Mesothelial cell of epicardium (in vitro differentiated cells): ENCODE measurements at places on chromosomes 5 and 9.

GRCh38 chr5:1656271-1656975, 132.7 kb upstream of the LPCAT1 start:
- H3K27ac ChIP-seq, result no peak overlapping the region
- H3K27me3 ChIP-seq, result peaks cover 83% of the 10 kb centered on the region
- no peak overlapping the region for H3K4me3 ChIP-seq
- DNase-seq, result no peak

- no peaks in the 10 kb centered on the region for H3K36me3 ChIP-seq
- peaks cover 50% of the 10 kb centered on the region for H3K4me1 ChIP-seq
- no peak overlapping the region for H3K27ac ChIP-seq
- H3K27me3 ChIP-seq, result peaks cover 48% of the 10 kb centered on the region
Measured at GRCh38 chr9:126702151-126703001, 88.6 kb downstream of the LMX1B start.

DNA sequence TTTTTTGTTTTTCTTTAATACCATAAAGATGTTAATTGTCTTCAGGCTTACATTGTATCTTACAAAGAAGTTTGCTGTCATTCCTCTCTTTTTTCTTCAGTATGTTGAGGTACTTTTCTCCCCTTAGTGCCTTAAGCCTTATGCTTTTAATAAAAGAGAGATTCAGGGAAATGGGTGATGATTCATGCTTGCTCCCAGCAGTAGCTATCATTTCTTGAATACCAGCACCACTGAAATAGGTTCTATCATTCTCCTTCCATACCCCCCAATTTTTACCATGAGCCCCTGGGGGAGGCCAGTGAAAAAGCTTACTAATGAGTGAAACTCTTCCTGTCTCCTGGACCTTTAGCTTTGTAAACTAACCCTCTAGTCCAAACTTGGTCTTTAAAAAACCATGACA, 165.0 kb downstream of the FBXL7 start:
- no peak overlapping the region for H3K27ac ChIP-seq
- peaks cover 10% of the 10 kb centered on the region for H3K4me1 ChIP-seq

- peaks cover 1% of the 10 kb centered on the region for H3K27me3 ChIP-seq
- H3K27ac ChIP-seq, result peak overlapping the region; percentile 99
- H3K4me1 ChIP-seq, result peaks cover 34% of the 10 kb centered on the region
- peak; percentile 37 for DNase-seq
- H3K36me3 ChIP-seq, result no peaks in the 10 kb centered on the region
- peak overlapping the region; percentile 92 for H3K4me3 ChIP-seq
Measured at GRCh38 chr9:2015581-2016407, 647 bp downstream of the SMARCA2 start.

GRCh38 chr5:32753765-32754164, 42.6 kb downstream of the NPR3 start:
- H3K36me3 ChIP-seq, result peaks cover 2% of the 10 kb centered on the region
- H3K27me3 ChIP-seq, result peaks cover 39% of the 10 kb centered on the region
- H3K4me3 ChIP-seq, result no peak overlapping the region
- H3K27ac ChIP-seq, result no peak overlapping the region
- DNase-seq, result no peak
- no peaks in the 10 kb centered on the region for H3K4me1 ChIP-seq

- no peaks in the 10 kb centered on the region for H3K27me3 ChIP-seq
- no peak for DNase-seq
- no peaks in the 10 kb centered on the region for H3K4me1 ChIP-seq
- no peak overlapping the region for H3K4me3 ChIP-seq
- no peak overlapping the region for H3K27ac ChIP-seq
Measured at GRCh38 chr5:134489227-134489944, 36.1 kb upstream of the JADE2 start.

- H3K36me3 ChIP-seq, result no peaks in the 10 kb centered on the region
- H3K27me3 ChIP-seq, result no peaks in the 10 kb centered on the region
- H3K4me3 ChIP-seq, result peak overlapping the region; percentile 85
- H3K4me1 ChIP-seq, result peaks cover 37% of the 10 kb centered on the region
Measured at GRCh38 chr5:134003817-134004625, 754 bp downstream of the VDAC1 start.

DNA sequence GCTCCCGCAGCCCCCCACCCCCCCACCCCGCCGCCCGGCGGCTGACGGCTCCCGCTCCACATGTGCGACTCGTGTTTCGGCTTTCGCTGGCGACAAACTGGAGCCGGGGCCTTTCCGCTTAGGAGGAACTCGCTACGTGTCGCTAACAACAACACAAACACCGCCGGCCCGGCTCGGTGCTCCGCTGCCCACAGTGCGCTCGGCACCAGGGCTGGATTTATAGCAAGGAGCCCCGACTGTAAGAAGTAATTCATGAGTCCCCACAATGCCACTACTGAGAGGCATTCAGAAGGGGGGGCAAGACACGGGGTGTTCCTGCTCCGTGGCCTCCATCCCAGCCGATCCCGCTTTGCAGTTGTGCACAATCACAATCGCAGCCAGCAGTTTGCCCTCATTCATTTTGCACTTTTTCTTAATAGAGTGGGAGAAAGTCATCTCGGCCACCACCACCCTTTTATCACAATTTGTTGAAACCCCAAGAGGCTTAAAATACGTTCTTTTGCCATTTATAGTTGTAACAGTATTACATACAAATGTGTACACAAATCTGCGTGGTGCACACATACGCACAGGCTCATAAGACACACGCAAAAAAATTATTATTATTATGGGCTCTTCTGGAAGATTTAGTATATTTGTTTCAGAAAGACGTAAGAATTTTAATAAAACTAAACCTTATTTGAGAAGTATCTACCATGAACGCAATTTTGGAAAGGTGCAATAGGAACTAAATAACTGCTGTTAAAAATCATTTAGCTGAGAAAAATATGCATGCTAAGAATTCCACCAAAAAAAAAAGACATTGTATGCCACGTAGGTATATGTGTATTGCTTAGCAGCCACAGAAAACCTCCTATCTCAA, 48.1 kb downstream of the EBF1 start:
- no peak overlapping the region for H3K27ac ChIP-seq

DNA sequence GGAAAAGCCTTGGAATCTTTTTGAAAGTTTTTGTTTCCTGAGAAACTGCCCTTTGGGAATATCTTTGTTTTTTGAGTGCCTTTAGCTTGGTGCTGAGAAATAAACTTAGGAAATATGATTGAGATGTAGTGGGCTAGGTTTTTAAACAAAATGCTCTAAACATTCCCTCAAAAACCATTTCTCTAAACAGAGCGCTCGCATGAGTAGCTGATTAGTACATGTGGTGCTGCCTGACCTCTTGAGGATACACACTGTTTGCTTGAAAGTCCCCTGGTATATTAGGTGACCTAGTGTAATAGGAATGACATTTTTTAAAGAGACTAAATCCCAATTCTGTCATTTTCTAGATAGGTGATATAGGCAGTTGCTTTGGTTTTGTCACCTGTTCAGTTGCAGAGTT, 132.3 kb downstream of the ADAMTSL1 start:
- no peaks in the 10 kb centered on the region for H3K36me3 ChIP-seq
- peaks cover 1% of the 10 kb centered on the region for H3K27me3 ChIP-seq
- H3K4me1 ChIP-seq, result peaks cover 14% of the 10 kb centered on the region
- H3K27ac ChIP-seq, result no peak overlapping the region

GRCh38 chr9:91208837-91209236, 152.9 kb downstream of the AUH start:
- H3K36me3 ChIP-seq, result peaks cover 13% of the 10 kb centered on the region
- DNase-seq, result no peak
- H3K4me1 ChIP-seq, result peaks cover 23% of the 10 kb centered on the region
- no peaks in the 10 kb centered on the region for H3K27me3 ChIP-seq
- no peak overlapping the region for H3K4me3 ChIP-seq

- H3K4me1 ChIP-seq, result no peaks in the 10 kb centered on the region
- peaks cover 50% of the 10 kb centered on the region for H3K36me3 ChIP-seq
- no peaks in the 10 kb centered on the region for H3K27me3 ChIP-seq
- H3K27ac ChIP-seq, result no peak overlapping the region
- no peak overlapping the region for H3K4me3 ChIP-seq
Measured at GRCh38 chr5:71600783-71601182, 13.6 kb downstream of the MCCC2 start.

GRCh38 chr5:177588413-177588909, 3.5 kb upstream of the TMED9 start:
- no peak overlapping the region for H3K27ac ChIP-seq
- no peak for DNase-seq
- no peak overlapping the region for H3K4me3 ChIP-seq
- peaks cover 12% of the 10 kb centered on the region for H3K4me1 ChIP-seq
- peaks cover under 1% of the 10 kb centered on the region for H3K36me3 ChIP-seq
